ENCODE measurements at places on chromosomes 5 and 9.

- no peak for DNase-seq
These were observed 701.7 kb downstream of the CETN3 start for GRCh38 chr5:89707891-89708290.

- no peak for DNase-seq
These were observed 38.7 kb upstream of the ANGPTL2 start for GRCh38 chr9:127161081-127161624.

DNA sequence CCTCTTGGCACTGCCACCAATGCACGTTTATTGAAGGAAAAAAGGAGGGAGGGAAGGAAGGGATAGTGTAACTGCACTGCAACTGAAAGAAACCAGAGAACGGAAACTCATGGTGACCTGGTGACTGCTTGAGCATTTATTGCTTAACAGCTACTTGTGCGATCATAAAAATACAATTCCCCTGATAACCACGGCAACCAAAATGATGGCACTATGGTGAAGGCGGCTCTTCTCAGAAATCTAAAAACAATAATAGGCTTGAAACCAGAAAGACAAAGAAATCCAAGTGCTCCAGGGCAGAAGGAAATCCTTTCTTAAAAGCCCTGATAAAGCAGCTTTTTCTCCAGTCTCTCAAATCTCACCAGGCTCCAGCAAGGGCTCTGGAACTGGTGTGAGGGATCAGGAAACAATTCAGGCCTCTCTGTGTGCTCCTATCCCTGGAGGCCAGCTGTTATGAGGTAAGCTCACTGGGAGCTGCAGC is 1.9 kb downstream of the FBXO10 start:
- peak; percentile 88 for DNase-seq

DNA sequence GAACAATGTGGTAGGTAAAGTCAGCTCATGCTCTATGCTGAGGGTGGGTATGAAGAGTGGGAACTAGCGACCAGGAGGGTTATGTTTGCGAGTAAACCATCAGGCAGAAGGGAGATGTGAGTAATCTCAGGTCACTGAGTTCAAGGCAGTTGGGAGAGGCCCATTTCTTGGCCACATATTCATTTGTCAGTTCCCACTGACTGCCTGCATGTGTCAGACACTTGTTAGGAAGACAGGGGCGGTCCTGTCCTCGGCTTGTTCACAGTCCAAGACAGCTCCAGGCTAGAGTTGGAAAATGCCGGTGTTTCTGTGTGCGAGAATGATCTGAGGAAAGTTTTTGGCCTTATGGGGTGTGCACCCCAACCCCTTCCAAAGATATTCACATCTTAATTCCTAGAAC is 48.6 kb upstream of the GDNF start:
- DNase-seq = no peak

- DNase-seq = peak; percentile 37
These were observed 26.9 kb downstream of the HMGCR start for GRCh38 chr5:75363726-75364495.

DNA sequence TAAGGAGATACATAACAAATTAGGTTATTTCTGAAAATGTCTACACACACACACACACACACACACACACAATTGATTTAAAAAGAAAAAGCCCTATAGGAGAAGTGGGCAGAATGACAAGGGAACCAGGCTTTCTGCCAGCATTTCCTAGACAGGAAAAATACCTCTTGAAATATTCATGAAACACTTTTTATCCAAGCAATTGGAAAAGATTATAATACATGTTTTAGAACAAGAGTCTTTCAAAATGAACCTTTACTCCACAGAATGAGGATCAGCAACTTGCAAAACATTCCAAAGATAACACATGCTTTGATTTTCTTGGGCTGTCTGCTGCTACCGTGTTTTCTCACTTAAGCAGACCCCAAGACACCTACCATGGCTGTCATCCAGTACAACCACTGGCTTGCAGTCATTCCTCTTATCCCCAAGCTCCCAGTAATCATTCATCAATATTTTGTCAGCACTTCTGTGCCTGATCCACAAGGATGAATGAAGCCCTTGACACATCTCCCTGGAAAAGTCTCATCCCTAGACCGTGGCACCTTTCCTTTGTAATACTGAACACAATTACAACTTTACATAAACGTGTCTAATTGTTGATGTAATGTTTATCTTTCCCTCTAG is 717.1 kb upstream of the ZNF608 start:
- peak; percentile 39 for DNase-seq

DNA sequence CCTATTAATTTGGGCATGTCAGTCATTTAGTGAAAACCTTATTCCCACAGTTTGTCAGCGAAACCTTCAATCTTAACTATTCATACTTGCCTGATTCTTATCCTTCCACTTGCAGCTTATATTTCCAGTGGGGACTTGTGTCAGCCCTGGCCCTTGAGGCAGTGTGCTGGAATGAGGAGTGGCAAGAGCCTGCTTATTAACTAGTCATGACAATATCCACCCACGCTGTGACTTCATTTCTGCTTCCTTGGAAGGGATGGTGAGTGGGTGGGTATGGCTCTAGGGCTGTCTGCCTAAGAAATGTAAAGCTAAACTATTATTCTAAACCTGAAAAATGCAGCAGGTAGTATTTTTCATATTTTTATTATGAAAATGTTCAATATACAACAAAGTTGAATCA is 34.0 kb upstream of the LURAP1L start:
- no peak for DNase-seq

DNA sequence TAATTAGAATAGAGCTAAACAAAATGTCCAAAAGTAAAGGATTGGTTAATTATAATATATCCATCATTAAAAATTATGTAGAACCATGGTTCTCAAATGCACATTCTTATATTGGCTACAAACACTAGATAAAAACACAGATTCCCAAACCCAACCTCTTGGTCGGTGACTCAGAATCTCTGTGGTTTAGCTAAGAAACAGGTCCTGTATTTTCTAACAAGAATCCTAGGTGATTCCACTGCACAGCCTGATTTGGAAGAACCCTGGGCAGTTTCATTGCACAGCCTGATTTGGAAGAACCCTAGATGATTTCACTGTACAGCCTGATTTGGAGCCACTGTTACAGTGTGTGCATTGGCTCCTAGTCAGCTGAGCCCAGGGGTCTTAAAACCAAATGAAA is 67.9 kb downstream of the KIAA1958 start:
- peak; percentile 61 for DNase-seq

GRCh38 chr5:133199417-133200178 is 147.8 kb downstream of the HSPA4 start:
- DNase-seq = no peak

GRCh38 chr9:20186231-20186630 is 397.4 kb upstream of the SLC24A2 start:
- no peak for DNase-seq

- DNase-seq = no peak
These were observed 398.5 kb upstream of the RPS23 start for GRCh38 chr5:82676661-82677060.

DNA sequence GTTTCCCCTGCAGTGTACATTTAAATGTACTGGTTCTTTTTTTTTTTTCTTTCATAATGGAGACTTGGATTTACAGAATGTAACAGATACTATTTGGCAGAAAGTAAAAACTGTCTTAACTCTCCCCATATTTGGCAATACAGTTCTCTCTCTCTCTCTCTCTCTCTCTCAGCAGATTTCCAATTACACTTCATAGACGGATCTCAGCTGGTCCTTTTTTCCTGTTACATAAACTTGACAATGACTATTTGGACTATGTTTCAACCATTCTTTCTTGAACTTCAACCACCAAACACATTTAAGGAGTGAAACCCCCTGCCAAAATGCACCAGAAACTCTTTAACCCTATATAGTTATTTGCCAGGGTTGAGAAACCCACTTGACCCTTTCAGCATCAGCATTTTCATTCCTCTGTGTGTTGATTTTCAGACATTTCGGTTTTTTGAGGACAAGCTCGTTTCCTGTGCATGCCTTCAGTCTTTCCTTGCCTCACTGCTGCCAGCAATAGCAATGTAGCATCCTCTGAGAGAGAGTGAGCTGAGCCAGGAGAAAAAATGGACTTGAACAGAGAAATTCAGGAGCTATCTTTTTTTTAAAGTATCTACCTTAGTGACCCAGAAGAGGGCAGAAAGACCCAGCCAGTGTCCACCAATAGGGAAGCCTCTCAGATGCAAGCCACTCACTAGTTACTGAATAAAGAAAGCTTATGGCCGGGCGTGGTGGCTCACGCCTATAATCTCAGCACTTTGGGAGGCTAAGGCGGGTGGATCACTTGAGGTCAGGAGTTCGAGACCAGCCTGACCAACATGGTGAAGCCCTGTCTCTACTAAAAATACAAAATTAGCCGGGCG is 26.0 kb upstream of the GNA14 start:
- peak; percentile 39 for DNase-seq

DNA sequence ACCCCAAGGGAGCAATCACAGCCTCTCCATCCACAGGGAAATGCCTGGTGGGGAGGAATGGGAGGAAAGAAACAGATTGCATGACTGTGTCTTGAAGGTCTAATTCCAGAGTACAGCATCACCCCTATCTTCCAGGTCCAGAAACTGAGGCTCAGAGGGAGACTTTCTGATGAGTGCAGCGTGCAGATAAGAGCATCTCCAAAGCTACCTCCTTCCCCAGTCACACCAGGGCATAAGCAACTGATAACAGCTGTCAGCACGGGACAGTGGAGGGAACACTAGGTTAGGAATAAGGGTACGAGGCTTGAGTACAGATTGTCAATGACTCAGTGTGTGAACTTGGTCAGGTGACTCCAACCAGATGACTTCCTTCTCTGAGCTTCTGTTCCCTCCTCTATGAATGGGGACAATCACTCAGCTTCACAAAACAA is 126.9 kb downstream of the KCNIP1 start:
- no peak for DNase-seq

- peak; percentile 26 for DNase-seq
These were observed 60.6 kb downstream of the IL6ST start for GRCh38 chr5:55934115-55934613.

DNA sequence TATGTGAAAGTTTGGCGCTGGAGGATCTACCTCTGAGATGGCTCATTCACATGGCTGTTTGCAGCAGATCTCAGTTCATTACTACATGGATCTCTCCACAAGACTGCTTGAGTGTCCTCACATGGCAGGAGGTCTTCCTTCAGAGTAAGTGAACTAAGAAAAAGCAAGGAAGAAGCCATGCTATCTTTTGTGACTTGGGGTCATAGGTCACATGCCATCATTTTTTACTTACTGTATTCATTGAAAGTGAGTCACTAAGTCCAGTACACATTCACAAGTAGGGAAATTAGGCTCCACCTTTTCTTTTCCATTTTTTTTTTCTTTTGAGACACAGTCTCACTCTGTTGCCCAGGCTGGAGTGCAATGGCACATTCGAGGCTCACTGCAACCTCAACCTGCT is 8.7 kb upstream of the CDKN2AIPNL start:
- DNase-seq = peak; percentile 70

DNA sequence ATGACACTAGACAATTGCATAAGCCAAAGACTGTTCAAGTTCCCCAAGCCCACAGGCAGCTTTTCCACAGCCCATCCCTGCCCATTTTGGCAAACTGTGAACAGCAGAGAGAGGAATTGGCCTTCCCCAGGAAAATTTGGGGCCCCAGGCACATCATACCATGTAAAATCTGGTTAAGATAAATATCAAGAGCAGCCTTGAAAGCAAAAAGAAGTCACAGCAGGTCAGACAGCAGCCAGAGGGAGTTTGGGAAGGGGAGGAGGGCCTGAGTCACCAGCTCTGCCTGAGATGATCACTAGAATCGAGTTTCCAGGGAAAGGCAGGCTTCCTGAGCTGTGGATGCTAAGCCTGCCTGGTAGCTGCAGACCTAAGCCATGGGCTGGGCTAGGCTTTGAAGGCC is 179.2 kb downstream of the RFK start:
- DNase-seq = peak; percentile 66

DNA sequence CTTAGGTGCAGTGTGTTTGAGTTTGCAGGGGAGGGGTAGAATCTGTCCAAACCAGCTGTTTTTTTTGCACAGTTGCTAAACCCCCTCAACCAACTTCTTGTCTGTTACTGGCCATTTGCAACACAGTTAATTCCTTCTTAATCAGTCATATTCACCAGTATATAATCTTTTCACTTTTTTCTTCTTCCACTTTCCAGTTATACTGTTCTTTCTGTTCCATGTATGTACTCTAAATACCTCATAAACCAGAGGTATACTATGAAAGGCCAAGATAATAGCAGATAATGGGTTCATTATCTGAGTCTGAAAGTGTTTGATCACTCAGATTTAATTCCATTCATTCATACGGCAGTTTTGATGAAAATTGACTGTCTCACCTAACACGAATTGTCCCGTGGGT is 11.1 kb downstream of the SMAD5 start:
- no peak for DNase-seq

DNA sequence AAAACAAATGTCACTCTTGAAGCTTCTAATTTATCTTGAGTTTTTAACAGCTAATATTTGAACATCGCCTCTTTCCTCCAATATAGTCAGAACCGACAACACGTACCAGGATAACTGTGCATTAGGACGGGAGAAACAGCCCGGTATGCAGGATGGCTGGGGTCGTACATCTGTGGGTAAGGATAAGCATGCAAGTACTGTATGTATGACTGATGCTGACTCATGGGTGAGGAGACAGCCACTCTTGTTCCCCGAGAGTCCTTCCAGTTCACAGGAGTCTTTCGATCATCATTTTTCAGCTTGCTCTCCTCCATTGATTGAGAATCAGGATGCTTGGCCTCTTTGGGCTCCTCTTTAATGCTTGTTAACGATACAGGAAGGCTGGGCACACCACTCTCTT is 102.3 kb downstream of the ZNF608 start:
- DNase-seq = peak; percentile 45

GRCh38 chr9:79962836-79963235 is 391.1 kb downstream of the TLE4 start:
- peak; percentile 22 for DNase-seq

DNA sequence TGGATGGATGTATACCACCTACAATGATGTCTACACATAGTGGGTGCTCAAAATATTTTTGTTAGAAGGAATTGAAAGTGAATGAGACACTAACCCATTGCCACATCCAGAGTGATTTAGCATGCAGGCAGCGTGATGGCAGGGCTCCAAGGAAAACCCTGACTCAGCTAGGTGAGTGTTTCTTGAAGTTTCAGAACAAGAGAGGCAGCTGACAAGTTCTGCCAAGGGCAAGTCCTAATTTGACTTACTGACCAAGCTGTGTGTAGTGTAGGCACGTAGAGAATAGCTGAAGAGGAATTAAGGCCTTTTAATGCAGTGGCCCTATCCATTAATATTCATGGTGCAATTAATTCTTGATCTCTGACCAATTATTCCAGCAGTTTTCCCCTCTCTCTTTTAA is 107.8 kb upstream of the ATP10B start:
- no peak for DNase-seq
